ENCODE measurements at places on chromosomes 7 and 10.

DNA sequence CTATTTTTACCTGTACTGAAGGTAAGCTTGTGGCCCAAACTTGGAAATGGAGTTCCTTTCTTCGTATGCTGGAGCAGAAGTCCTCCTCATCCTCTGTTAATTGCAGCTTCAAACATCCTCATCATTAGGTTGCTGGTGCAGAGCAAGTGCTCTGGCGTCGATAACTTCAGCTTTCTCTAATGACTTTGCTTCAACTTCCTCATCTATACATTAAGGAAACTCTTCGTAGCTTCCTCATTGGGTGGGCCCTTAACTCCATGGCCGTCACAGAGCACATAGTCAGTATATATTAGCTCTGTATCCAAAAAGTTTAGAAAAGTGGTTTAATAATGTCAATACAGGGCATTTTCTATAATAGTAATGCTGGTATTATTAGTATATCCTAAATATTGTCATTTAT, 447.7 kb downstream of the SUGCT start:
- DNase-seq, result no peak

DNA sequence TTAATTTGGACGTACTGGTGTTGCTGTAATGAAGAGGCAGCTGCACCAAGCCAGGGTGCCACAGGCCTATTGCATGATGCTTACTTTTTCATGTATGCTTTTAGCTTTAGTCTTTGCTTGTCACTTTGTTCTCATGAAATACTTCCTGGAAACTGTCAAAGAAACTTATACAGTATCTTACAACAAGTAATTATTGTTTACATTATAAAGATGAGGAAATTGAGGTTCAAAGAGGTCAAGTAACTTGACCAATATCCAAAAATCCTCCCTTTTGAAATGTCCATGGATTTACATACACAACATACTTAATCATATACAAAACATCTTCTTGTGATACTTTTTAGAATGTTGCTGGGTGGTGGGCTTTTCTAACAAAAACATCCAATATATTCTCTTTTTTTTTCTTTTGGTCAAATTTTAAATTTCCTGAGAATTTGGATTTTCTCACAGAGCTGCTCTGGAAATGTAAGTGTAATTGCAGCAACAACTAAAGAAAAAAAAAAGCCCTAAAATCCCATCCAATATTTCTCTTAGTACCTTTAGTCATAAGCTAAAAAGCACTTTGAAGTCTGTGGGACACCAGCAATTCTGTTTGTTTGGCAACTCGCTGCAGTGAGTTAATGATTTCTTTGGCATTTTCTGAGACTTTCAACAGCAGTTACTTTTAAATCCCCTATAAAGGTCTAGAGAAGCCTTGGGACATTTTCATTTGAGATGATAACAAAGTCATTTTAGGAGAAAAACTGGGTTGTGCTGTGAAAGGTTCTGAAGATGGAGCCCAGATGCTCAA, 500.6 kb upstream of the IGFBP3 start:
- no peak for DNase-seq

DNA sequence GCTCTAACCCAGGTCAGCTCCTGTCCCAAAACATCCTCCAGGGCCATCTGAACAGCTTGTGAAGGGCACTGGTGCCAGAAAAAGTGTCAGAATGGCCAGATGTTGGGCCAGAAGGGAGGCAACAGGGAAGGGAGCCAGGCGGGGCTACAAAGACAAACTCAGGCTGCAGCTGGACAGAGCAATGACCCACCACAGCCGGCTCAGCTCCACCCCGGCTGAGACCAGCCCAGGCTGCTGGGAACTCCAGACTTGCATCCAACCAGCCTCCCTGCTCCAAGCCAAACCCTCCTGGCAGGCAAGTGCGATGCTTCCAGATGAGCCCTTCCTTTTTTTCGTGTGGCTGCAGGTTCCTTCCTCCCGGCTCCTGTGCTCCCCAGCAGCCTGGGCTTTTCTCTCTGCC, 466.9 kb downstream of the PTPRN2 start:
- DNase-seq, result no peak

GRCh38 chr10:7541137-7542087, 125.4 kb downstream of the ITIH5 start:
- peak; percentile 53 for DNase-seq

GRCh38 chr7:156024201-156024600, 211.9 kb upstream of the SHH start:
- DNase-seq, result no peak

DNA sequence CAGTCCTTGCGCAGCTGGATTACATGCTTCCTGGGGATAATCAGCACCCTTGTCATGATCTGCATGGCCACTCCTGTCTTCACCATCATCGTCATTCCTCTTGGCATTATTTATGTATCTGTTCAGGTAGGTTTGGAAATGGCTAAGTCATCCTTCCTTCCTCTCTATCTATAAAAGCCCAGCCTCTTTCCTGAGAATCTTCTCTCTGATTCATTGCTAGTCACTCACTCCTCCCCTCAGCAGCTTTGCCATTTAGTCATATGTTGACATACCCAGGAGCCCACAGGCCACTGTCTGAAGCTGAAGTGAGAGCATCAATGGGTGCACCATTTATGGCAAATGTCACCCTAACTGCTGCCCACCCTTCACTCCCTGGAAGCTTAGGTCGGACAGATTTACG, 52.0 kb downstream of the ABCC2 start:
- peak; percentile 84 for DNase-seq

DNA sequence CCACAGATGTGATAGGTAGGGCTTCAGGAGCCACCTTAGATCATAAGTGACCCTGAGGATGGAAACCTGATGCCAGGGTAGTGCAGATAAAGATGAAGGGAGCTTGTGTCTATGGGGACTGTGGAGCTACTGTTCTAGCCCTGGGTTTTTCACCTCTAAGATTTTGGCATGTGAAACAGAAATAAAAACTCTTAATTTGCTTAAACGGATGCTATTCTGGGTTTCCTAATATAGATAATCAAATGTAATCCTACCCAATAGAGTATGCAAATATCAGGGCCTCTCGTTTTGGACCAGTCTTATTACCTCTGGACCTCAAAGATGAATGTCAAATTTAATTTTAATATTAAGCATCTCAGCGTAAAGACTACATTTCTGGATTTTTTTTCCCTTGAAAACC, 49.3 kb downstream of the ABCB4 start:
- no peak for DNase-seq

GRCh38 chr10:78713659-78714058, 355.1 kb upstream of the ZMIZ1 start:
- no peak for DNase-seq

DNA sequence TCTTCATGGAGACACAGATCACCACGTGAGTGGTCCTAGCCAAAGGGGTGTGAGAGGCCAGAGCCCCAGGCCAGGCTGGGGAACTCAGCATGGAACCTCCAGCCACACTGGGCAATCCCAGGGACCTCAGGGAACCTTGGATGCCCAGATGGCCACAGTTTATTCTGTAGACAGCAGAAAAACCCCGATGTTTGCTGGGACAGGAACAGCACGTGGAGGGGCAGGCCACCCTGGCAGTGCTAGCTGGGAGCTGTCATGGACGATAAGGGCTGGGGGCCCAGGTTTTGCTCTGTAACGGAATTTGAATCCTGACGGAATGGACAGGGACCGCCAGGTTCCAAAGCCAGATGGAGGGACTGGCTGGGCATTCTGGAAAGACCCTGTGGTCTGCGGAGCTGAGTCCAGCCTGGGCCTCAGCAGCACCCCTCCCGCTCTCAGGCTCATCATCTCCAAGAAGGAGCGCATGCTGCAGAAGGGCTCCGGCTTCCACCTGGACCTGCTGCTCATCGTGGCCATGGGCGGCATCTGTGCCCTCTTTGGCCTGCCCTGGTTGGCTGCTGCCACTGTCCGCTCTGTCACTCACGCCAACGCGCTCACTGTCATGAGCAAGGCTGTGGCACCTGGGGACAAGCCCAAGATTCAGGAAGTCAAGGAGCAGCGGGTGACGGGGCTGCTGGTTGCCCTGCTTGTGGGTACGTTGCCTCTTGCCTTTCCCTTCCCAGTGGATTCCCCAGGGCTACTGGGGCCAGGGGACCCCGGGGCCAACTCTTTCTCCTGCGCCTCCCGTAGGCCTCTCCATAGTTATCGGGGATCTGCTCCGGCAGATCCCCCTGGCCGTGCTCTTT, 5.6 kb downstream of the FASTK start:
- DNase-seq, result no peak

- DNase-seq, result no peak
These were observed 44.2 kb downstream of the HERPUD2 start for GRCh38 chr7:35650751-35651150.

DNA sequence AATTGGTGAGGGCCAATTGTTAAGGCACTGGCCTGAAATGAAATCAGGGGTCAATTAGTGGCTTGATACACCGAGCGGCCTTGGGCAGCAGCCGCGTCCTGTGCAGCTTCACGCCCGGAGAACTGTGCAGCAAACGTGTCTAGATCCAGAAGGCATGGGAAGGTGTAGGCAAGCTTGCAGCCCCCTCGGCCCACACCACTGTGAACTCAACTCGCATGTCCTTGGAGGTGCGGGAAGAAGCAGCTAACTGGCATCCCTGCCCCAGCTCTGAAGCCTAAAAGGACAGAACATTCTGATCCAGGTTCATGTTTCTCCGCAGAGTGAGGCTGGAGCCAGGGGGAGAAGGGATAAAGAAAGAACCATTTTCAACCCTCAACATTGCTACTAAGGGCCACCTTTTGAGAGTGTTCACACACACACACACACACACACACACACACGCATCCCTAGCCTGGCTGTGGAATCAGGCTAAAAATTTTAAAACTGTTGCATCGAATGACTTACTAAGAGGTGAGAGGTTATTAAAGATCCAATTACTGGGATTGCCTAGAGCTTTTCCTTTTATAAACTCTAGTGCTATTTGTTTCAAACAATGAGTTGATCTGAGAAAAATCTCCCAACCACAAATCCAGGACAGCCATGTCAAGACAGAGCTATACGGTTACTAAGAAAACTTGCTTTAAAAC, 104.0 kb downstream of the PARP12 start:
- peak; percentile 4 for DNase-seq

DNA sequence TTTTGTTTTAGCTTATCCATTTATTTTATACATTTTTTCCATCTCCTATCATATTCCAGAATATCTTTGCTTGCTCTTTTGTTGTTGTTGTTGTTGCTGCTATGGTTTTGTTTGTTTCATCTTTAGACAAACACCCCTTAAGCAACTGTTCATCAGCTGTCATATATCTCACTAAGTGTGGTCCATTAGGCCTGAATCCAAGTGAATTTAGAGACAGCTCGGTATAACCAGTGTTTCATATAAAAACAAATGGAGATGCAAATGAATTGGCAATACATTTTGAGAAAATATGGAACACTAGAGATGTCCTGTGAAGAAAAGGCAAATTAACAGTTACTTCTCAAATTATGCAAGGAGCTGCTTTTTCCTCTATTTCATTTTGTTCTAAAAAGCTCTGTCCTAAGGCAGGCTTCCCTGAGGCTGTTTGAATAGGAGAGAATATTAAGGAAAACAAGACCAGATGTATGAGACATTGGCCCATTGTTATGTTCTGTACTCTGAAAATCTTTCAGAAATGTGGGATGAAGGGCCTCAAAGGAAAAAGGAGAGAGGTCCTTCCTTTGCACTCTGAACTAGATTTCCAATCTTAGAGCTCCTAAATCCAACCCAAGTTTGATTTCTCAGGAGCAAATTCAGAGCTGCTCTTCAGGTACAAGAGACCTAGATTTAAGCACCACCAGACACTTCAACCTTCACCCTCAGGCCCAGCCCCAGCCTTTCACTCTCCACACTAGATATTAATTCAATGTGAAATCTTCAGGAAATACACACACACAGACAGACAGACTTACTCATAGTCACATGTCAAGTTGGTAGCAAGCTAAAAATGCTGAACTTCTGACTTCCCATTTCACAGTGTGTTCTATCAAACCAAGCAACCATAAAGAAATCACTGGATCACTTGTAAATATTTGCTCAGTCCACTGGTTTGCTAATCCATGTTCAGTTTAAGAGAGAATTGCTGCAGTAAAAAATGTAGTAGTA, 5.4 kb downstream of the TFEC start:
- DNase-seq, result no peak

- no peak for DNase-seq
These were observed 109.6 kb downstream of the SFMBT2 start for GRCh38 chr10:7301006-7301778.

- DNase-seq, result no peak
These were observed 9.9 kb upstream of the PHYH start for GRCh38 chr10:13309792-13310191.

GRCh38 chr7:40584667-40585433, 450.0 kb downstream of the SUGCT start:
- DNase-seq, result peak; percentile 83

- peak; percentile 73 for DNase-seq
These were observed 212.4 kb downstream of the CCSER2 start for GRCh38 chr10:84540617-84541288.

- no peak for DNase-seq
These were observed 26.2 kb upstream of the ZNF716 start for GRCh38 chr7:57423768-57424167.

DNA sequence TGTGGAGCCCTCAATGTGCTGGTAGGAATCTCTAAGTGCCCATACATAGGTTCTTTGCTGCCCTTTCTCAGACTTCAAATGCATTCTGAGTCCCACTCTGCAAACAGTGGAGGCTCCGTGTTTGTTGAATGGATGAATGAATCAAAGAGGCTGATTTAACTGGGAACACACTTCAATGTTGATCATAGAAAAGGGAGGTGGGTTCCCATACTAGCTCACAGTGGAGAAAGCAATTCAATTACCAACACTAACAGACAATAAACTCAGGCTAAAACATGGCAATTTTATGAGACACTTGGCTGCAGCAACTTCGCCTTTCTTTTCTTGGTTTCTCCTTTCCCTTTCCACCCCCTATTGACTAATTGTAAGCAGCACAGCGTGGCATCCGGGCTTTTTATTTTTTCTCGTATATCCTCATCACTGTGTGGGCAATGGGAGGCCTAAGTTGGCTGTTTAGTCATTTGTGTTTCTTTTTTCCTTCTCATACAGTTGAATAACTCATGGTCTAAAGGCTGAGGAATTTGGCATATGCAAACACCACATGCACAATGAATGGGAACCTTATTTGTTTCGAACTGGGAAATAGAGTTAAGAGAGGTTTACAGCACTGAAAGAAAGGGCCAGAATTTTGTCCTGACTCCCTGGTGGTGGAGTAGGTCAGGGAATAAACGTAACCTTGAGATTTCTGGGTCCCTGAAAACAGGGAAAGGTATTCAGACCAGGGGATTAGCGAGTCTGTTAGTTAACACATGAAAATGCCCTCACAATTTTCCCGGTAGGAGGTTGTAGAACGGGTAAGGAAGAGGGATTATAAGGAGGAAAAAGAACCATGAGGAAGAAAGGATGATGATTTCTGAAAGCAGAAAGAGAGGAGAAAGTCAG, 858.5 kb downstream of the KCNMA1 start:
- DNase-seq, result peak; percentile 66

- DNase-seq, result peak; percentile 52
These were observed 427.1 kb downstream of the TNS3 start for GRCh38 chr7:47154791-47155190.

DNA sequence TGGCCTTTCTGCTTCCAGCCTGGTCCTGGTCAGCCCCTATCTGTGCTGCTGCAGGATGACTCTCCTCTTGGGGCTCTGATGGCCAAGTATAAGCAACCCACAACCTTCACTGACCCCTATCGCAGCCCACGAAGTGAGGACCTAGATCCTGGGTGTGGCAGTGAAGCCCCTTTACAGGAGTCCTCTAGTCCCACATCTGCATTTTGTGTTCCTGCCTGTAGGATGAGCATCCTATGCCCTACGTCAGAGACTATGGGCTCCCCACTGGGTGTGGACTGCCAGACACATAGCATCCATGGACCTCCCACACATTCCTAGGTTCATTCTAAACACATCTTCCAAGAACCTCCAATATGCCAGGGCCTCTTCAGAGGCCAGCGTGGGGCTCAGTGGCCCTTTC, 29.0 kb downstream of the ARHGAP22 start:
- DNase-seq, result no peak
